Naive thymus-derived CD4-positive, alpha-beta T cell (primary cell): ENCODE measurements at places on chromosomes 6 and 20. TPM values are rescaled to one million over a fixed set of nuclear protein-coding genes. Genes with fewer than 3 reads are reported as not detected.

DNA sequence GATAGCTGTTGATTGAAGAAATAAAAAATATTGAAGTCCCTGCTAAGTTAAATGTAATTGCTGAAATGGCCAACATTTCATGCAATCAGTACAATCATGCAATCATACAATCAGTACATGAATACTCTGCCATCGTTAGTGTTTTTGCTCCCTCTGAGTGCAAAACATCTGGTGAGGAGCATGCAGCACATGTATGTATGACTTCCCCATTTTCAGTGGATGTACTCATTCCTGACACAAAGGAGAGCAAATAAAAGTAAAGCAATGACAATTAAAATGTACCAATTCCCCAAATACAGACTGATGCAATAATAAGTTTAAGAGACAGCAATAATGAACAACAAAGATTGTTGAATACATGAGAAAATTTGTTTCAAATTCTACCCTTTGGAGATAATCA, 140.7 kb downstream of the PLCB1 start:
- no peak for DNase-seq

GRCh38 chr20:24960861-24961260, 11.8 kb downstream of the CST7 start:
- DNase-seq: no peak

- DNase-seq: peak; percentile 13
Observed at GRCh38 chr6:11414176-11414963, 123.2 kb upstream of the TMEM170B start.

DNA sequence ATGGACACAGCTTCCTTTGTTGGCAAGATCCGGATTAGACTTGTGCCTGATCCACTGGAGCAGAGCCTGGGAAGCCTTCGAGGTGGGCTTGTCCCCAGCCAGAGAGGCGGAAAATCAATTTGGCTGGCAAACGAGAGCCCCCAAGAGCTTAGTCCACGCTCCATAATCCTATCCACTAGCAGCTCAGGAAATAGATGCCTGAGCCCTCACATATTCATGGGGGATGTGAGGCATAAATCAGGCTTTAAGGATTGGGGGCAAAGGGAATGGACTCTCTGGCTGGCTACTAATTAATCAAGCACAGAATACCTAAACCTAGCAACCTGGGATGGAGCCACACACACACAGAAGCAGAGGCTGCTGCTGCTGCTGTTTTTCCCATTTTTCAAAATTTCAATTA, 137.9 kb downstream of the PKHD1 start:
- no peak for DNase-seq

DNA sequence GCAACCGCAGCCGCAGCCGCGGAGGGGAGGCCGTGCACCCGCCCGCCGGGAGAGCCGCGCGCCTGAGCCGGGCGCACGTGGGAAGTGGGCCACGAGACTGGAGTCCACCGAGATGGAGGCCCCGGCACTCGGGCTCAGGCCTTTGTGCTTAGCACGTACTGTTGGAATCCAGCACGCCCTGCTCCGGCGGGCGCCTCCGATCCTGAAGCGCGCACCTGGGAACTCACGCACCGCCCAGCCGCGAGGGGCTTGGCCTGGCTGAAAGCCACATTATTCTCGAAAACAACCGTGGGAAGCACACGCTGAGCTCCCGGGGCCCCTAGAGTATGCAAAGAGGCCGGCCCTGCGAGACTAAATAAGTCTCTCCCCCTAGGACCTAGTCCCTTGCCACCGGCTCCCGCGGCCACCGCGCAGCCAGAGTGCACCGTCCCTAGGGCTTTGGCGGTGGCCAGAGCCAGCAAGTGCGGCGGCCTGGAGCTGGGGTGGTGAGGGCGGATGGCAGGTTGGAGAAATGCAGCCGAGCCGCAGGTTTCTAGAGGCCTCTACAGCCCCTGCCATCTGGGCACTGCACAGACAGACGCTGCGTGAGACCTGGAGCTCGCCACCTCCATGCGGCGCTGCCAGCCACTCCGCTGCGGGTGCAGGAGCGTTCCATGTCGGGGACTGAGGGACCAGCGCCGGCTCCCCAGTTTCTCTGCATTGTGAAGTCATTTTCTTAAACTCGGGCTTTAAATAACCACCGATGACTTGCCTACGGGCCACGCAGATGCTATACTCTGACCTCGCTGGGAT, 42.0 kb upstream of the LY86 start:
- DNase-seq: peak; percentile 23

DNA sequence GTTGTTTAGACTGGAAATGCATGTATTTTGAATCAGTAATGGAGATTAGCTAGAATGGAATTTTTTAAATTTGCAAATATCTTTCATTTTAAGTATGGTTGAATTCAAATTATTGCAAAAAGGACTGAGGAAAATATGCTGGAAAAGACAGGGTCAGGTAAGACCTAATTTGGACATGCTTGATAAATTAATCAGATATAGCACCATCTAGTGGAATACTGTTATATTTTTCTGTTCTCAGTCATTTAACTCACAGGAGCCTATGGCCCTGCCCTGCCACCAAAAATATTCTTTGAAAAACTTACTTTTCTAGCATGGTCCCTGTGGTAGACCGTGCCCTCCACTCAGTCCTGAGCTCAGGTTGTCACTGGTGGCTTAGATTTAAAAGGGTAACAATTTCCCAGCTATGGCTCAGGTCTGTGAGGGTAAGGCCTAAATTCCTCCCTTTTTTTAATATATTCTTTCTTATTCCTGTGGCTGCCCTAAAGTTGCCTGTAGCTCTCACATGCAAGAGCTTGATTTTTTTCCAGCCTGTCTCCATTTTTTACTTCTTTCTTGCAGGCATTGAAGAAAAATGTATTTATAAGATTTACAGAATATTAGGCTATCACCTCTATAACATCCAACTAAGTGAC, 25.3 kb upstream of the KIAA1586 start:
- peak; percentile 35 for DNase-seq

DNA sequence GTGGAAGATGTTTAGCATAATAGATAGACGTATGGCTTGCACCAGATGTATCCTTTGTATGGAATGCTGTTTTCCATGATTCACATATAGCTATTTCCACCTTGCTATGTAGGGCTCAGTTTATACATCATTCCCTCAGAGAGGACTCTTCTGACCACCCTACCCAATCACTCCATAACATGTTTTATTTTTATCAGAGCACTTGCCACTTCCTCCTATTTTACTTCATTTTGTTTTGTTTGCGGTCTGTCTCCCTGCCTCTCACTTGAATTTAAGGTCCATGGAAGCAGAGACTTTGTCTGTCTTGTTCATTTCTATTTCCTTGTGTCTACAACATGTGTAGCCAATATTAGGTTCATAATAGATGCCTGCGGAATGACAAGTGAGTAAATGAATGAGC, 266.9 kb upstream of the CITED2 start:
- no peak for DNase-seq

- no peak for DNase-seq
Observed at GRCh38 chr6:52666523-52666922, 4.4 kb upstream of the TMEM14A start.

GRCh38 chr6:125245109-125245508, 56.7 kb downstream of the HDDC2 start:
- DNase-seq: no peak

DNA sequence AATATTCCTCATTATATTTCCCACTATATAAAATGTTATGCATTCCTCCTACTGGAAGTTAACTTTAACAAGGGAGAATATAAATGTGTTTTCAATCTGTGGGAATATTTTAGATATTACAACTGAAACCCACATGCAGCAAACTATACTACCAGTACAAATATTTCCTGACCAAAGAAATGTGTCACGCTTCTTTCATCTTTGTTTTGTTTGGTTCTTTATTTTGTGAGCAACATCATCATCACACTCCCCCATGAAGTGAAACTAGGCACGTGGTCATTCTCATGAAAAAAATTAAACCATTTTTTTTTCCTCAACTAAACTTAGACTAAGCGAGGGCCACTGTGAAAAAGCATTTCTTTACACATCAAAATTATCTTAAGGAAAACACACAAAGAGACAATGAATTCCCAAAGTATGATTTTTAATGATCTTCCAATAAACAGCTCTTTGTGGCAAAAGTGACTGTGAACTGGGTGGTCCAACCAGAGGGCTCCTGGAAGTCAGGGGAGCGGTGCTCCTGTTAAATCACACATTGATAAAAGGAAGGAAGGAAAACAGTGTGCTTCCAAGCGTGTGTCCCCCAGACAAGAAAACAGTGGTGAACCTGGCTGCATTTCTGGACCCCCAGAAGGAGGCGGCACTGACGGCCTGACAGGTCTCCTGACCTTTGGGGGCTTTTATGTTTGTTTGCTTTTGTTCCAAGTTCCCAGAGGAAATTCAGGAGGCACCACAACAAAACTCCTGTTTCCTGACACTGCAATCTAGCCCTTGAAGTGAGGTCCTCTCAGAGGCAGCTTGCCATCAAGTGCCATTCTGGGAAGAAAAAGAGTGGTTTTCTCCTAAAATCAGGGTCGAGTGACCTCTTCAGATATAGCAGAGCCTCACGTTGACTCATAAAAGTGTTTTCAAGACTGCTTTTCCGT, 166.8 kb upstream of the FOXQ1 start:
- no peak for DNase-seq

- DNase-seq: no peak
Observed at GRCh38 chr20:58822149-58822548, 28.6 kb downstream of the GNAS-AS1 start.

DNA sequence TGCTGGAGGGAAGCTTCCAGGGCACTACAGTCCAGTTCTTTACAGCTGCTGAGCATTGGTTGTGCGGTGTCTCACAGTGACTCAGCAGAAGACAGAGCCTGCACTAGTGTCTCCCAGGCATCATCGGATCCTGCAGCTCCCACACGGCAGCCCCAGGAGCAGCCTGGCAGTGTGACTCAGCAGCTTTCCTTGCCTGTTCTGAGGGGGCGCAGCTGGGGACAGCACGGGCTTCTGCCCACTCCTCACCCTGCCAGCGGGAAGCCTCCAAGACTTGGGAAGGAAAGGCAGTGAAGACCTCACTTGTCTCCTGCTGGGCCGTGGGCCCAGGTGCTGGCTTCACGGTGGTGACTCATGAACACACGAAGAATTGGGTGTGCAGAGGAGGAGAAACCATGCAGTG, 165.4 kb downstream of the SYNDIG1 start:
- DNase-seq: no peak

- DNase-seq: no peak
Observed at GRCh38 chr6:110358553-110359160, 508 bp upstream of the METTL24 start.

GRCh38 chr6:155301867-155302266, 12.4 kb downstream of the TFB1M start:
- DNase-seq: no peak

- no peak for DNase-seq
Observed at GRCh38 chr6:49988900-49989299, 19.5 kb upstream of the DEFB113 start.

DNA sequence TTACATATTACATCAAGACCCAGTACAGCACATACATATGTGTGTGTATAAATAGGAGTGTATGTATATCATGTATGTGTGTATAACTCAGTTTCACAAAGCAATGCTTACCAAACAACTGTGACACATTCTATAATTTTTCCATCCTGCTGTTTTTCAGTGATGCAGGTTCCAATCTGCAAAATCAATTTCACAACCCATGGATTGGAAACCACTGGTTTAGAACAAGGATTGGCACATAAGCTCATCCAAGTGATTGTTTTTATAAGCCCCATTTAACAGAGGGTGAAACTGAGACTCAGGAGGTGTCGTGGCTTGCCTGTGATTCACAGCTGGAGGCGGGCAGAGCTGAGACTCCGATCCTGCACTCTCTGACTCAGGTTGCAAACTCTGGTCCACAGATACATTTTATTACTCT, 158.2 kb downstream of the ZMYND8 start:
- no peak for DNase-seq

GRCh38 chr6:148082696-148083095, 259.9 kb upstream of the SASH1 start:
- no peak for DNase-seq

DNA sequence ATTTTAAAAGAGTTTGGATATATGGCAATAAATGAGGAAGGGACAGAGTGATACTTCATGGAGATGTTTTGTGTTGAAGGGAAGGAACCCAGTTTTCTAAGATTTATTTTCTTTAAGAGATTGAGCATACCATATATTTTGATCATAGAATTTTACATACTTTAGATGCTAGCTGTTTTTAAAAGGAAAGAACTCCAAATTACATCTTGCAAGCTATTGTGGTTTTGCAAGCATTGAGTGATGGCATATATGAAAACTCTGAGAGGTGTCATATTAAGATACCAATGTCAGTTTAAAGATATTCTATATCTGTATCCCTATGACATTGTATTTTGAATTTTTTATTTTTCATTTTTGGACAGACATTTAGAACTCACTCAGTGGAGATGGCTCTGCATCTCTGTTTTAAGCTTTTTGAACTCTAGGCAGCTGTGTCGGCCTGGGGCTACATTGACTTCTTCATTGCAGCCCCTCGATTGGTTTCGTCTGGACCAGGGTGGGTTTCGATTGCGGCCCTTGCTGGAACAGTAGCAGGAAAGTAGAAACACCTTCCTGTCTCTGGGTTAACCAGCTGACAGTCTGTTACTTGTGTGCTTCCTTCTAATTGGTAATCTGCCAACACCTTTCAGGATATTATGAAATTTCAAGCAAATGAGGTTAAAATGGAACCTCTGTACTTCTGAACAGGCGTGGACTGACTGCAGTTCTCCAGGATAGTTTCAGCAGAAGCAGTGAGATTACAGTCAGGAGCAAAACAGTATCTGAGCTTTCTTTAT, 14.0 kb downstream of the IGF2R start:
- DNase-seq: no peak

GRCh38 chr6:131199568-131200272, 64.5 kb downstream of the AKAP7 start:
- peak; percentile 92 for DNase-seq

GRCh38 chr6:163570579-163571231, 156.2 kb downstream of the QKI start:
- DNase-seq: no peak

- no peak for DNase-seq
Observed at GRCh38 chr6:45480752-45481415, 103.2 kb upstream of the SUPT3H start.

- DNase-seq: no peak
Observed at GRCh38 chr6:24145690-24146131, 19.7 kb downstream of the NRSN1 start.

DNA sequence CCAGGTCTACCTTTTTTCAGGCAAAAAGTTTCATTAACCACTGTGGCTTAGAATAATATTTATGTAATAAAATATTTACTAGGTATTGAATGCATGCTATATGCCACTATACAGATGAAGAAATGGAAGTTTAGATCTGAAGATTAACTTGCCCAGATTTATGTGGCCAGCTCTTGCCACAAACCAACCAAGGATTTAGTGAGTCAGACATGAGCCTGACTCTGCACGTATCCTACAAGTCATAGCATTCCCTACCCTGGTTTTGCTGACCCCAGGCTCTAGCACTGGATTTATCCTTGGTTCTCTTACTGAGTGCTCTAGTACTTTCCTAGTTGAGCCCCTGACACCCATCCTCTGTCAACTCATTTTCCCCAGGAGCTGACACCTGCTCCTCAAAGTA, 75.4 kb downstream of the ANKEF1 start:
- DNase-seq: no peak

- peak; percentile 24 for DNase-seq
Observed at GRCh38 chr20:20710443-20711315, 1.8 kb downstream of the RALGAPA2 start.

The KCNQ5 gene
- polyA plus RNA-seq: 2.3 TPM

The CRIP3 gene
- polyA plus RNA-seq: not detected

The TMEM63B gene
- 1.7 TPM for polyA plus RNA-seq

The CPXM1 gene
- polyA plus RNA-seq: not detected

The SLC17A2 gene
- not detected for polyA plus RNA-seq

The BHLHE23 gene
- polyA plus RNA-seq: not detected

The CST4 gene
- not detected for polyA plus RNA-seq

The KHDC1L gene
- polyA plus RNA-seq: not detected

The NHLRC1 gene
- polyA plus RNA-seq: 1.9 TPM

The STMN3 gene
- 37.0 TPM for polyA plus RNA-seq

The VGLL2 gene
- not detected for polyA plus RNA-seq

The WFDC9 gene
- not detected for polyA plus RNA-seq

The RRBP1 gene
- 4.1 TPM for polyA plus RNA-seq

The WFDC2 gene
- polyA plus RNA-seq: not detected
